ENCODE measurements at places on chromosomes 11 and 22.
A peak's percentile ranks its signal among the peaks of the same experiment; 100 is the strongest.

DNA sequence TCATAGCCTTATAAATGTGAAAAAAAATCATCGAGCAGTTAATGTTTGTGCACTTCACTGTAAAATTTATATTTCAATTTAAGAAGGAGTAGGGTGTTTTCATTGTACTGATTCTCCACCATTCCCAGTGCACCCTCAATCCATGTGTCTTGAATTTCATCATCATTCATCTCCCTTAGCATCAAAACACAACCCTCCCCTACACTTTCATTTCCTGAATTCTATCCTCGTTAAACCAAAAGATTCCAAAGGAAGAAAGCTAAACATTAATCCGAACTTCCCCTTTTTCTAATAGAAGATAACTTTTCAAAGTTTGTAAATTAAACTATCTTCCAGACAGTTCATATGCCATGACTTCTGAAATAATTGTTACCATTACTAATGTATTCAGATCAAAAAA is 34.1 kb upstream of the OR8B8 start:
- DNase-seq, result no peak

GRCh38 chr11:47987310-47987709 is 7.0 kb downstream of the PTPRJ start:
- no peak for DNase-seq

DNA sequence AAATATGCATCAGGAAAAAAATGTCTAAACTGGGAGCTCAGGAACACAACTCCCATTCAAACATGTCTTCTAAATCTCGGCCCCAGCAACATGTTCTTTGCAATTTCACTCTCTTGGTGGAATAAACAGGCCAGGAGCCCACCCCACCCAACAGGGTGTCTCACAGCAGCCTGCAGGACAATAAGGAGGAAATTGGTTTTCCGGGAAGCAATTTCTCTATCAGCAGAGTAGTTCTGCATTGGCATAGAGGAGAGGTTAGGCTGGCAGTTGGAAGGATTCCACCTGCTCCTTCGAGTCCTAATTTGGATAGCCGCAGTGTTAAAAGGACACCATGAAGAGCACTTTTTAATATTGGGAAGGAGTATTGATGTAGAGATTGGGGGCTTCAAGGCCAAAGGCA is 55.9 kb upstream of the BARX2 start:
- no peak for DNase-seq

GRCh38 chr11:118088531-118088930 is 1.8 kb upstream of the SMIM35 start:
- DNase-seq, result no peak

DNA sequence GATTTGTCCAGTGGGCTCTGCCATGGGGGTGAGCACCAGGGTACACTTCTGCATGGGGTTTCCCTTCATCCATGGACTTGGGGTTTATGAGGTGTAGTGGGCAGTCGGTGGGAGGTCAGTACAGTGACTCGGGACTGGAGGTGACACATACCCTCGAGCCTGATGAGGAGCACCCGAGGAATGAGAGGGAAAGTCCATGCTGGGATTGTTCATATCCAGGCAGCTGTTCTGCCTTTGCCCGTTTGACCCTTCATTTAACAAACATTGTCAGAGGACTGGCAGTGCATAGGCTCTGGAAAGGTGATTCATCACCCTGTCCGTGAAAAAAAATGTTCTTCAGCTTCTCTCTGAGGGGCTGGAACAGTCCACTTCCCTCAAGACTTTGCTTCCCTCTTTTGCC is 2.7 kb downstream of the NAV2 start:
- DNase-seq, result peak; percentile 67

DNA sequence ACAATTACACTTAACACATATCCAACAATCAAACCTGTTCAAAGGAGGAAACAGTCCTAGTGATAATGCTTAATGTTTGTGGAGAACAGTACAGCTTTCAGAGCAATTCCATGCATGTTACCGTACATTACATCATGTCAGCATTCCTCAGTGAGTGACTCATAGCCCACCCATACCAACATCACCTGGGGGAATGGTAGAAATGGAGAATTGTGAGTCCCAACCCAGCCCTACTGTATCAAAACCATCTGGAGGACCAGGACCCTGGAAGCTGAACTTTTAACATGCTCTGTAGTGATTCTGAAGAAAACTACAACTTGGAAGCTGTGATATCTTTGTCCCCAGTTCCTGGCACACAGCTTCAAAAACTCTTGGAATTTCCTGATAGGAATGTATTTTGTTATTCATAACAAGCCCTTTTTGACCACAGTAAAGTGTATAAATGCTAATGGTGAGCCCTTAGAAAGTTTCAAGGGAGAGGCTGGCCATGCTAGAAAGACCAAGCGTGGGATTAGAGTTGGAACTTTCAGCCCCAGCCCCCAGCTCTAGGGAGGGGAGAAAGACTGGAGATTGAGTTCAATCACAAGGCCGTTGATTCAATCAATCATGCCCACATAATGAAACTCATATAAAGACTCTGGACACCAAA is 301.1 kb downstream of the BUD13 start:
- peak; percentile 11 for DNase-seq

DNA sequence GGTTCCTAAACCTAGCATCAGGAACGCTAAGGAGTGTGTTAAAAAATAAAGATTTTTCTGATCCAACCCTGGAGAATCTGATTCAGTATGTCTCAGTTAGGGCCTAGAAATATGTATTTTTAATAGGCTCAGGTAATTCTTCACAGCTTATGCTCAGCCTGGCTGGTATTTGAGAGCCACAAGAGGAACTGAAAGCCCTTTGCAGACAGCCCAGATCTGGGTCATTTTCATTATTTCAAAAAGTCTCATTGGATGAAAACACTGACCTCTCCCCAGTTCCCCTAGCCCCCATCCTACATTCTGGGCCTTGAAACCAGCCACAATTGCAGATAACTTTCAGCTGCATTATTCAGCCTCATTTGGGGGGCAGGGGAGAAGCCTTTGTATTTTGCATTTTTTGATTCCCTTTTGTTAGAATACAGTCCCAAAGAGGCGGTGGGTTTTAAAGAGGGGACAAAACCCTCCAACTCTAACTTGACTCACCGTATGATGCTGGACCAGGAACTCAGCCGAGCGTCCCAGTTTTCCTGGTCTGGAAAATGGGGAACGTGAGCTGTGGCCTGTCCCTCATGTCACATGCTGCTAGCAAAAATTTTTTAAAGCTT is 66.0 kb upstream of the LARGE1 start:
- DNase-seq, result no peak

- no peak for DNase-seq
Observed at GRCh38 chr22:23800297-23801237, 13.8 kb downstream of the SMARCB1 start.

DNA sequence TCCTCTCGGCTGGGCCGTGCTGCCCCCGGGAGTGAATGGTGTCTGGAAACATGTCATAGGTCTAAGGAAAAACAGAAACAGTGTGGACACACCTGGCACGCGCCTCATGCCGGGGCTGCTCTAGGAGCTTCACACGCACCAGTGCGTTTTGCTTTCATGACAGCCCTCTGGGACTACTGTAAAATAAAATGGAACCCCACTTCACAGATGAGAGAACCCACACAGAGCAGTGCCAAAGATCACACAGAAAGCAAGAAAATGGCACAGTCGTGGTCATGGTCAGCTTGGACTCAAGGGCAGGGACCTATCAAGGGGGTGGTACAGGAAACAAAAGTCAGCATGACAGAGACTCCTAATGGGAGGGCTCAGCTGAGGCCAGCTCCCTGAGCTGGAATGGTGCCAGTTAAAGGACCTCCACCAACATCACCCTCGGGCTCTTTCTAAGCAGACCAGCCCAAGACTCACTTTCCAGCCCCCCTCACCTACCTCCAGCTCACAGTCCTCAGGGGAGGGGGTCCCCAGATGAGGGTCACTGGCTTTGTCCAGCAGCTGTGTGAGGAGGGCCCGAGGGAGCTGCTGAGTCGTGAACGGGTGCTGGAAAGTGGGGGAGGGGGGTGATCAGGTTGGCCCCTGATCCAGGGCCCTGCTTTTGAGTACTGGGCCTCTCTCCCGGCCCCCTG is 3.3 kb downstream of the MAP4K2 start:
- no peak for DNase-seq

DNA sequence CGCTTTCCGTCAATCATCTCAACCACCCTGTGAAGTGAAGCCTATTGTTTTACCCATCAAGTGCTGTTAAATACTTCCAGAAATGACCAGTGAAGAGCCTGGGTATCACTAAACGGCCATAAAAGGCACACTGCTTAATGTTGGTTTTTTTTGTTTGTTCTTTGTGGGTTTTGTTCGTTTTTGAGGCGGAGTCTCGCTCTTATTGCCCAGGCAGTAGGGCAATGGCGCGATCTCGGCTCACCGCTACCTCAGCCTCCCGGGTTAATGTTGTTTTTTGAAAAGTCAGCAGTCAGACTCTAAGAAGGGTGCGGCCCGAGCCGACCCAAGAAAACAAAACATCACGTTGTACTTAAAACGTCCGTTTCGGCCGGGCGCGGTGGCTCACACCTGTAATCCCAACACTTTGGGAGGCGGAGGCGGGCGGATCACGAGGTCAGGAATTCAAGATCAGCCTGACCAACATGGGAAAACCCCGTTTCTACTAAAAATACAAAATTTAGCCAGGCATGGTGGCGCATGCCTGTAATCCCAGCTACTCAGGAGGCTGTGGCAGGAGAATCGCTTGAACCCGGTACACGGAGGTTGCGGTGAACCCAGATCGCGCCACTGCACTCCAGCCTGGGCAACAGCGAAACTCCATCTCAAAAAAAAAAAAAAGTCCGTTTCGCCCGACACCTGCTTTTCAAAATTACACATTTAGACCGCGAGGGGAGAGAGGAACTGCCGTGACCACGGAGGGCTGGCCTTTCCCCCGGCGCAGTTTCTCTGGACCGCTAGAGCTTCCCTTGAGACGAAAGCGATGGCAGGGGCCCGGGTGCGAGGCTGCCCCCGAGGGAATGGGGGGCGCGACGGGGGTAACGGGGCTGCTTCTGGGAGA is 714 bp downstream of the CD59 start:
- DNase-seq, result peak; percentile 52

- no peak for DNase-seq
Observed at GRCh38 chr11:63165706-63166310, 21.8 kb upstream of the SLC22A24 start.

GRCh38 chr11:86314636-86315035 is 12.6 kb downstream of the HIKESHI start:
- no peak for DNase-seq

- DNase-seq, result no peak
Observed at GRCh38 chr11:14609902-14610301, 33.7 kb upstream of the PDE3B start.

DNA sequence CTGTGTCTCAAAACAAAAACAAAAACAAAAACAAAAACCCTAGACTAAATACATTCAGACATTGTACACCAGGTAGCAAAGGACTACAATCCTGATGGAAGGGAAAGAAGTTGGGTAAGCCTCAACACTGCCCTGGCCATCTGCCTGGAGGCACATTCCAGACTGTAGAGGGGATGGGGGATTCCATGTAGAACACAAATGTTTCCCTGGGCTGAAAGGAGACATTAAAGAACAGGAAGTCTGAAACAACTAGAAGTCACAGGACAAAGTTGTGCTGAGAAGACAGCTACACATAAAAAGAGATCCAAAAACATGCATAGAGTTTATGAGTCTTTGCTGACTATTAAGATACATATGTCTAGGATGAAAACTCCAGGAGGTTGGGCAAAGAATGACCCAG is 83.9 kb downstream of the RRAS2 start:
- DNase-seq, result no peak

DNA sequence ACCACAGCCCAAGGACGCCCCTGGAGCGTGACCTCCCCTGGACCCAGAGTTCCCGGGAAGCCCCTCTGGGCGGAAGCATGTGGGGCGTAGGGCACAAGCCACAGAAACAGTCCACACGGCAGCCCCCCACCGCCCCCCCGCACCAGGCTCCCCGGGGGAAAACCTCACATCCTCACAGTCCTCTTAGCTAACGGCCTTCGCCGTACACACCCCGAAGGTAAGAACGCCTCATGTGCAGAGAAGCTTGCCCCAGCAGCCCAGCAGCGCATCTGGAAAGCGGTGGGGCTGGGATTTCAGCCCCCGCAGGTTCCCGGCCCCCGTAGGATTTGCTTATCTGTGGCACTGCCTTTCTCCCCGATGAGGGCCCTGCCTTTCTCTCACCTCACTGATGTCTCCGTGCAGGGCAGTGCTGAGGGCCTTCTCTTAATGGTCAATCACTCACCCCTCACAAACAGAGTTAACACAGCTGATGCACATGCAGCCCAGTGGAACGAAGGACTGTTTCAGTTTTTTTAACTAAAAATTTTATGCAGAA is 309.2 kb downstream of the BRD1 start:
- no peak for DNase-seq

- no peak for DNase-seq
Observed at GRCh38 chr11:72726266-72727220, 25.7 kb downstream of the ARAP1 start.

DNA sequence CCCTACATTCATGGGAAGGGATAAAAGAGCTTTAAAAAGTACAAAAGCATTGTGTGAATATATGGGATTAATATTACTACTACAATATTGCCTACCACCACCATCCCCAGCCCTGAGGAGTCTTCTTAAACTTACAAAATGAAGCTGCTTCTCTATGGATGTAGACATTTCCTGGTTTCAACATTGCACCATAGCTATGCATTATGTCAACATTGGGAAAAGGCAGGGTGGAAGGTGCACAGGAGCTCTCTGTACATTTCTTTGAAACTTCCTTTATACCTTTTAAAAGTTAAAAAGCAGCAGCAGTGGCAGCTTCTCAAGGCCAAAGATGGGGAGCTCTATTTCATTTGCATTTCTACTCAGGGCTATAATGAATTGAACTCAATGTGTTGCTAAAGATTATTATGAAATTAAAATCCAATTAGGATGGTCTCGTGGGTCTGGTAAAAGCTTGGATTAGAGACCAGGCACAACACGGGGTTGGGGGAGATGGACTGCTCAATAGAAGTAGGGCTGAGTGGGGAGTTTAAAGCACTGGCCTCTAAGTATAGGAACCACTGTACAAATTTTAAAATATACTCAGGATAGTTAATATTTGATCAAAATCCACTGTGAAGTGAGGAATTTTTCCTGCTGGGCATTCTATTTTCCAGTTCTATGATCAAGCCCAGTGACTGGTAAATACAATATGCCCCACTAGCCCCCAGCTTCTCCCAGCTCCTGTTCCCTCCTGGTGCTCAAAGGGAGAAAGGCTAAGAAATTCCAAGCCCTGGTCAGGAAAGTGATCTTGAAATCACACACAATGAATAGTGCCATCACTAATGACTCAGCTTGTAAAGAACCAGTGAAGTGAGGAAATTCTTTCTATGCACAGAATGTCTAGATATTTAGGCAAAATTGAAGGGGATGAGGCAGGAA is 362.7 kb upstream of the CCDC90B start:
- DNase-seq, result no peak

- DNase-seq, result peak; percentile 13
Observed at GRCh38 chr22:30079952-30080533, at the start of gene HORMAD2. Gene HORMAD2 (plus strand): TSS chr22:30080464. CDS start chr22:30093953, 13,489 bp downstream.

All from GM03348 (cell line).